ENCODE measurements at places on chromosomes 6 and 20. TPM values are rescaled to one million over a fixed set of nuclear protein-coding genes. Genes with fewer than 3 reads are reported as not detected.
A peak's percentile ranks its signal among the peaks of the same experiment; 100 is the strongest.

DNA sequence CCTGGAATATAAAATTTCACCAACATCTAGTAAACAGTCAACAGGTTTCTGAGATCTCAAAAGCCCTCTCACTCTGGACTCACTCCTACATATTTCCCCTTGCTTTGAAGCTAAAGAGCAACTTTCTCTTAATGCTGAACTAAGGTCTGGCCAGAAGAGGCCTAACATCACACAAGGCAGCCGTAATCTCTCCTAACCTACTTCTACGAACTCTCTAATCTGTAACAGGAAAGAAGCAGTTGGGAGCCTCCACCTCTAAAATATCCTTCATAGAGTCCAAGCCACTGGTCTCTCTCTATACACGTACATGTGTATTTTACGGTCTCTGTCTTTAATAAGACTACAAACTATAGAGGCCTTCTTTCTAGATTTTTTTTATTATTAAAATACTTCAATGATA, 72.0 kb downstream of the REV3L start:
- H3K27ac ChIP-seq: no peak overlapping the region
- no peak for DNase-seq
- H3K4me3 ChIP-seq: no peak overlapping the region
- H3K27me3 ChIP-seq: no peaks in the 10 kb centered on the region

DNA sequence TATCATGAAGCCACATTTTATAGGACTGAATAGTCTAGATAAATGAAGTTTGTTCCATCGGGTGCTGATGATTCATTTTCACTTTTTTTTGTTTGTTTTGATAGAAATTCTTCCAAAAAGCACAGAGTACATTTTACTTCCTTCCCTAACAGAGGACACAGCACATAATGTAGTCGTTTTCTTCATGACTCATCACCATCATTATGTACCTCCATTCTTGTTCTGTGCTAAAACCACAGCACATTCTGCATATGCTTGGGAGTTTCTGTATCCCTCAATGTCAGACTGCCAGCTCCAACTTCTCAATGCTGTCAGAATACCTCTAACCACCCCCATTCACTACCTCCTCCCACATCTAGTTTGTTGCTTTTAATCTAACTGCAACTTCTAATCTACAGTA, 1004.9 kb upstream of the ADGRB3 start:
- no peaks in the 10 kb centered on the region for H3K36me3 ChIP-seq
- DNase-seq: no peak

- no peaks in the 10 kb centered on the region for H3K36me3 ChIP-seq
- H3K4me3 ChIP-seq: no peak overlapping the region
- no peaks in the 10 kb centered on the region for H3K4me1 ChIP-seq
- DNase-seq: no peak
- no peak overlapping the region for H3K27ac ChIP-seq
- H3K27me3 ChIP-seq: peaks cover 5% of the 10 kb centered on the region
These were observed 69.0 kb upstream of the TMEM200A start for GRCh38 chr6:130296854-130297253.

- H3K36me3 ChIP-seq: peaks cover 8% of the 10 kb centered on the region
- peaks cover 40% of the 10 kb centered on the region for H3K4me1 ChIP-seq
- H3K4me3 ChIP-seq: no peak overlapping the region
- H3K27me3 ChIP-seq: no peaks in the 10 kb centered on the region
- H3K27ac ChIP-seq: no peak overlapping the region
These were observed 41.6 kb downstream of the NFATC2 start for GRCh38 chr20:51500936-51501335.

DNA sequence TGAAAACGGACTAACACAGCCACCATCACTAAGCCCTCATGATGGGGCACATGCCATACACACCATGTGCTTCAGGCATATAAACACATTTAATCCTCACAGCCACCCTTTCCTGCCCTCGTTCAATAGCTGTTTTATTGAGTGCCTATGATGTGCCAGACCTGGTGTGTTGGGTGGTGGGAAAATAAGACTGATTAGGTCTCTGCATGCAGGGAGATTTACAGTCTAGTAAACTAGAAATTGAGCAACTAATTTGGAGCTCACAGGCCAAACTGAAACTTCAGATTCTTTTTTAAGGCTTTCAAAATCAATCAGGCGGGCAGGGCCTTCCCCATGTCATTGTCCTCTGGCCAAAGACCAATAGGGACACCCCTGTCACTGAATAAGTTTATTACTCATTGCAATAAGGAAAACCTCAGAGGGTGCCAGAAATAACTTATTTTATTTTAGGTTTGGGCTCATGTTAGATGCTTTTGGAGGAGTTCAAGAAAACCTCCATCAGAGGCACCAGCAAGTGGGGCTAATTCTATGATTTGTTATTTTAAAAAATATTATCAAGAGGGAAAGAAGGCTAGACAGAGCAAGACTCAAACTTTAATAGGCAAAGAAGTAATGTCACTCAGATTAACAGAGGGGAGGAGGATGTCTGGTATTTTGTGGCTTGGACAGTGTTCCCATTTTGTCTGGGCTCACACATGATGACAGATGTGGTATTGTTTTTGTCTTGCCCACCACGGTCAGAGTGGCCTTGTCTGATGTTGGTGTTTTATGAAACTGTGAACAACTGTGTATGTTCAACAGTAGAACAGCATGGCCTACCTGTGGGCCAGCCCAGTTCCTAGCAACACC, 12.0 kb downstream of the ZFP64 start:
- H3K27me3 ChIP-seq: no peaks in the 10 kb centered on the region
- peaks cover 34% of the 10 kb centered on the region for H3K36me3 ChIP-seq
- H3K4me3 ChIP-seq: no peak overlapping the region
- peaks cover 7% of the 10 kb centered on the region for H3K4me1 ChIP-seq

- no peaks in the 10 kb centered on the region for H3K27me3 ChIP-seq
- peak overlapping the region; percentile 87 for H3K4me3 ChIP-seq
- DNase-seq: no peak
- peaks cover 29% of the 10 kb centered on the region for H3K36me3 ChIP-seq
These were observed 1.5 kb downstream of the VARS2 start for GRCh38 chr6:30915591-30915946.

GRCh38 chr6:125906158-125906998, 50.2 kb upstream of the HINT3 start:
- no peak overlapping the region for H3K27ac ChIP-seq
- peaks cover 10% of the 10 kb centered on the region for H3K4me1 ChIP-seq
- DNase-seq: no peak
- no peaks in the 10 kb centered on the region for H3K27me3 ChIP-seq
- H3K36me3 ChIP-seq: peaks cover 17% of the 10 kb centered on the region

DNA sequence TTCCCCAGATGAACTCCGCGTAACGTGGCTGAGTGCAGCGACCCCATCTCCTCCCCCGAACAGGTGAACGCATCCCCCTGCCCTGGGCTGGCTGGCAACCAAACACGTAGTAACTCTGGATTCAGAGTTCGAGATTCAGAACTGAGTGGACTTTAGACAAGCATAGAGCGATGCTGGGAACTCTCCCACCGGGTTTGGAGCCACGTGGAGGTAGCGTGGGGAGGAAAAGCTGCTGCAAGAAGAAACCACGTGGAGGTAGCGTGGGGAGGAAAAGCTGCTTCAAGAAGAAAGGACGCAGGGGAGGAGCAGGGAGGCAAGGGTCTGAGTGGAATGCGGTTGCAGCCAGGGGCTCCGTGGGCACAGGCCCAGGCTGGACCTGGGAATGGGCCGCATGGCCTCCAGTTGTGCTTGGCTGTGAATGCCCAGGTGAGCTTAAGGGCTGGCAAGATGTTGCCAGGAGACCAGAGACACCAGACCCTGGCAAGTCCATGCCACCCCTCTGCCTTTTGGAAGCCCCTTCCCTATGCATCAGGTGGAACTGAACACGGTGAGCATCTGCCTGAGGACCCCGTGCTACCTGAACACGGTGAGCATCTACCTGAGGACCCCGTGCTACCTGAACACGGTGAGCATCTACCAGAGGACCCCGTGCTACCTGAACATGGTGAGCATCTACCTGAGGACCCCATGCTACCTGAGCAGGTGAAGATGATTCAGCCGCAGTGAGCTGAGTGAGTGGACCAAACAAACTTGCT, 118.0 kb upstream of the FRMD1 start:
- H3K36me3 ChIP-seq: no peaks in the 10 kb centered on the region
- peaks cover 2% of the 10 kb centered on the region for H3K4me1 ChIP-seq
- no peak overlapping the region for H3K27ac ChIP-seq
- H3K4me3 ChIP-seq: no peak overlapping the region

DNA sequence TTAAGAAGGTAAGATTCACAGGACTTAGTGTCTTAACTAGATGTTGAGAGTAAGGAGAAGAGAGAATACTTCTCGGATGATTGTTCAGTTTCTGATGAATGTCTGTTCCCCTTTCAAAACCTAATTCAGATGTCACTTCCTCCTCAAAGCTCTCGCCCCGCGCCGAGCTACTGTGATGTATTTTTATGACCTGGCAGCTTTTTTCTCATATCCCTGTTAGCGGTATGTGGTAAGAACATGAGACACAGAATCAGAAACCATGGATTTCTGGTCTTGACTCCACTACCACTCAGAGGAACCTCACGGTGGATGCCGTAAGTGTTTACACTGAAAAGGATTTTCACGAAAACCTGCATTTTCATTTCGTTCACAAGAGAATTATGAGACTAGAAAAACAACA, 48.4 kb downstream of the CEP43 start:
- H3K4me3 ChIP-seq: no peak overlapping the region
- no peaks in the 10 kb centered on the region for H3K4me1 ChIP-seq
- peaks cover 10% of the 10 kb centered on the region for H3K36me3 ChIP-seq
- H3K27ac ChIP-seq: no peak overlapping the region
- DNase-seq: no peak
- no peaks in the 10 kb centered on the region for H3K27me3 ChIP-seq

DNA sequence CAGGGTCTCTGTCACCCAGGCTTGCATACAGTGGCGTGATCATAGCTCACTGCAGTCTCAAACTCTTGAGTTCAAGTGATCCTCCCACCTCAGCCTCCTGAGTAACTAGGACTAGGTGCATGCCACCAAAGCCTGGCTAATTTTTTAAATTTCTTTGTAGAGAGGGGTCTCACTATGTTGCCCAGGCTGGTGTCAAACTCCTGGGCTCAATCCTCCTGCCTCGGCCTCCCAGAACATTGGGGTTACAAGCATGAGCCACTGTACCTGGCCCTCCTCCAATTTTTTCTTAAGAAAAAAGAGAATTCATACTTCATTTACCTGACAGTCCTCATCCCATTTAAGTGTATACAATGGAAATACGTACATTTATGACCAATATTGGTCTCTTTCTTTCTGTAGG, 37.9 kb downstream of the E2F3 start:
- H3K27ac ChIP-seq: no peak overlapping the region
- H3K27me3 ChIP-seq: no peaks in the 10 kb centered on the region
- DNase-seq: no peak
- H3K4me1 ChIP-seq: peaks cover 19% of the 10 kb centered on the region

DNA sequence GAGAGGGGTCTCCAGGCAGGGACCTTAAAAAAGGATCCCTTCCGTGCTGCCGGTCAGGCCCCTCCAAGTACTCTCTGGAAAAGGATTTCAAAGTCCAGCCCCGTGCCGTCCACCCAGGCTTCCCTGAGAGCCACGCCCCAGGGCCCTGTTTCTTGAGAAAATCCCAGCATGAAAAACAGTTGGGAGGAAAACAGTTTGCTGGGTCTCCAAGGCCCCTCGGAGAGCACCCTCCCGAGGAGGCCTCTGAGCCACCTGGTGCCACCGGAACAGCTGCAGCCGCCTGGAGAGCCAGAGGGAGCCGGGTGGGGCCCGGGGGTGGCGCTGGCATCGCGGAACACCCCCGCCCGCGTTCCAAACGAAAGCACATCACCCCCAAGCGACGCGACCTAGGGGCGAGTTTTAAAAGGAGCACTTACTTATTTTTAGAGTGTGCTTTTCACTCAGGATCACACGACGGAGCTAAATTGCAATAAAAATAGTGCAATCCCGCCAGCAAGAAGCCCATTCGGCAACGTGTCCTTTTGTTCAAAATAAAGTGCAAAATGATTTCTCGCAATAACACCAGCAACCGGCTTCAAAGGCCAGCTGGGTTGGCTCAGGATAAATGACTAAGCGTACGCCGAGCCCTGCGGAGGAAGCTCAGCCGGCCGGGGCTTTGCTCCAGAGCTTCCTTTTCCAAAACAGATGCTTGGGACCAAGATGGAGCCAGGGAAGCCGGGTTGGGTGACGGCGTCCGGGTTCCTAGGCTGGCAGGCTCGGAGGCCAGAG, 64.2 kb downstream of the YTHDF1 start:
- no peak for DNase-seq
- H3K36me3 ChIP-seq: peaks cover 2% of the 10 kb centered on the region
- no peaks in the 10 kb centered on the region for H3K4me1 ChIP-seq
- H3K27ac ChIP-seq: no peak overlapping the region
- no peak overlapping the region for H3K4me3 ChIP-seq

DNA sequence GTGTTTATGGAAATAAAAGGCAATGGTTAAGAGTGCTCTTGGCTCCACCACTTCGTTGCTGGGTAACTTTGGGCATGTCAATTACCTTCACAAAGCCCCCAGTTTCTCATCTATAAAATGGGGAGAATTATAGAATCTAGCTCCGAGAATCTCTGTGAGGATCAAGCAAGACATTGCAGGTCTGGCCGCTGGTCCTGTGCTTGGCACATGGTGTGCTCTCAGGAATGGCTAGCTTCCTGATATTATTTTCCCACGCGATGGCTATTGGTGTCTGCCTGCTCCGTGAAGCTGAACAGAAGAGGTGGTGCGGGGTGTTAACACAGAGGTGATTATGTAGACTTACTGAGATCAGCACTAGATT, 57.0 kb downstream of the NOX3 start:
- H3K36me3 ChIP-seq: no peaks in the 10 kb centered on the region
- H3K27me3 ChIP-seq: peaks cover 4% of the 10 kb centered on the region
- no peaks in the 10 kb centered on the region for H3K4me1 ChIP-seq
- H3K27ac ChIP-seq: no peak overlapping the region
- H3K4me3 ChIP-seq: no peak overlapping the region

DNA sequence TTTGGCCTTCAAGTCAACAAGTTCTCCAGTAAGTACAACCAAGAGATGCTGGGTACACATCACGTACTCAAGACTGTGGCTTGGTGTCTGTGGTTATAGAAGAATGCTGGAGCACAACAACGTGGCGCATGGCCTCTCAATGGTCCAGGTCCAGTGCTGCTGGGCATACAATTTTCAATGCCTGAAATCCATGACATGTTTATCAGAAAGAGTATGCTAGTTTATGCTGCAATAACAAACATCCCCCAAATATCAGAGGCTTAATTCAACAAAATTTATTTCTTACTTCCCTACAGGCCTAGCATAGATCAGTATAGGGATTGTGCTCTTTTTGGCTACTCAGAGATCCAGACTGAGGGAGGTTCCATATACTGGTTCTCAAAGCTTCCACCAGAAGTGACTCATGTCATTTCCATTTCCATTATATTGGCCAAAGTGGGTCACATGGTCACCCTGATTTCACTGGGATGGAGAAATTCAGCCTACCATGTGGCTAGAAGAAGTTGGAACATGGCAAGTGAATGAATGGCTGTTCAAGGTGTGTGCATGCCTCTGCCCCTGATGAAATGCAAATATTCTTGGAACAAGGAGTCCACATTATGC, 33.3 kb upstream of the KIF16B start:
- H3K4me1 ChIP-seq: peaks cover 16% of the 10 kb centered on the region
- no peak overlapping the region for H3K4me3 ChIP-seq
- DNase-seq: no peak
- no peak overlapping the region for H3K27ac ChIP-seq
- H3K36me3 ChIP-seq: no peaks in the 10 kb centered on the region

- H3K4me1 ChIP-seq: no peaks in the 10 kb centered on the region
- H3K27ac ChIP-seq: no peak overlapping the region
- no peak for DNase-seq
- no peaks in the 10 kb centered on the region for H3K27me3 ChIP-seq
- H3K36me3 ChIP-seq: peaks cover 3% of the 10 kb centered on the region
These were observed 579.2 kb downstream of the EPM2A start for GRCh38 chr6:145155873-145156782.

GRCh38 chr6:4412488-4412887, 277.1 kb upstream of the ECI2 start:
- H3K27me3 ChIP-seq: no peaks in the 10 kb centered on the region
- no peak for DNase-seq
- H3K4me1 ChIP-seq: peaks cover 2% of the 10 kb centered on the region
- peaks cover 3% of the 10 kb centered on the region for H3K36me3 ChIP-seq

CRIP3 gene
- total RNA-seq: 2.9 TPM

GMEB2 gene
- 17.0 TPM for total RNA-seq

LY86 gene
- not detected for total RNA-seq

EYS gene
- total RNA-seq: 0.60 TPM

OR12D3 gene
- total RNA-seq: not detected
